ENCODE measurements at places on chromosomes 3 and 15. TPM values are rescaled to one million over a fixed set of nuclear protein-coding genes. Genes with fewer than 3 reads are reported as not detected.

TMCO5A gene
- not detected for total RNA-seq

RPP25 gene
- total RNA-seq = 8.9 TPM

CEP70 gene
- total RNA-seq = 2.9 TPM

MAP4 gene
- 147 TPM for total RNA-seq

CRYGS gene
- total RNA-seq = 1.7 TPM

FBXW12 gene
- total RNA-seq = not detected

PLIN1 gene
- 0.08 TPM for total RNA-seq

POPDC2 gene
- total RNA-seq = 3.5 TPM

ZNF774 gene
- 1.7 TPM for total RNA-seq

TTC21A gene
- total RNA-seq = 2.7 TPM

NKIRAS1 gene
- 7.1 TPM for total RNA-seq

PLA1A gene
- total RNA-seq = 4.4 TPM

SMCO1 gene
- total RNA-seq = not detected

DET1 gene
- total RNA-seq = 0.82 TPM

ADCY5 gene
- total RNA-seq = not detected

SNRPA1 gene
- 117 TPM for total RNA-seq

COPB2 gene
- total RNA-seq = 93.6 TPM

GPR87 gene
- not detected for total RNA-seq

CPLX3 gene
- total RNA-seq = not detected

GOLGA6L7 gene
- not detected for total RNA-seq

PDE12 gene
- total RNA-seq = 23.0 TPM

SACM1L gene
- total RNA-seq = 33.0 TPM

FGD5 gene
- total RNA-seq = 0.11 TPM

CLDN1 gene
- 10.7 TPM for total RNA-seq
